ENCODE measurements at places on chromosomes 12 and 14.

DNA sequence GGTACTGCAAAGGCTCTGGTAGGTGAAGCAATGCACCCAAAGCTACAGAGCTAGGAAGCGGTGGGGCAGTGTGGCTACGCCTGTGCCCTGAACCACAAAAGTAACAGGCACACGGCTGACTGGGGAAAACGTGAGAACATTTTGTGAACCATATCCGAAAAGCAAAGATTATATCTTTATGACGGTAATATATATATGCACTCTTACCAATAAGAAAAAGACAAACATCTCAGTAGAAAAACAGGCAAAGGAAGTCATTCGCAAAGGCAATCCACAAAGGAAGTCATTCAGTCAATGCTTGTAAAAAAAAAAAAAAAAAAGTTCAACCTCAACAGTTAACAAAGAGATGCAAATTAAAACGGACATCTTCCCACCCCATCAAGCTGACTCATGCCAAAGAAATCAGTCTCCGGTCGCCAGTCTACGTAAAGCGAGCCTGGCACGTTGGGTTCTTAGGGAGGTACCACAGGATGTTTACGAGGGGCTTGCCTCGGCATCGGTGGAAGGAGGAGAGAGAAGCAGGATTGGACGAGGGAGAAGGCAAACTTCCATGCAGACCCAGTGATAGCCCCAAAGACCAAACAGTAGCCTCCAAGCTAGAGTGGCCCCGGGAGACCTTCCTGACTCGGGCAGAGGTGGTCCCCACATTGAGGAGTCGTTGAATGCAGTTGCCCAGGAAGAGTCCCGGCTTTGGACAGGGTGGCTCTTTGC is 39.4 kb upstream of the PPP2R5C start:
- peak; percentile 90 for DNase-seq

DNA sequence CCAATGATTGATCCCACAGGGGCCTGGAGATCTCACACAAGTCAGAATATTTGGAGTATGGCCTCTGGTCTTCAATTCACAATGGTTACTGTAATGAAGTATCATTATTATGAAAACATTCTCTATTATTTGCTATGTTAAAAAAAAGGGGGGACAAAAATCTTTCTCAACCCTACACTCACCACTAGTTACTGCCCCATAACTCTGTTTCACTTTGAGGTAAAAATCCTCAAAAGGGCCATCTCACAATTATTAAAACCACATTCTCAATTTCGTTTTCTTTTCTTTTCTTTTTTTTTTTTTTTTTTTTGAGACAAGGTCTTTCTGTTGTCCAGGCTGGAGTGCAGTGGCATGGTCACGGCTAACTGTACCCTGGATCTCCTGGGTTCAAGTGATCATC is 59.6 kb upstream of the KCNC2 start:
- no peak for DNase-seq

DNA sequence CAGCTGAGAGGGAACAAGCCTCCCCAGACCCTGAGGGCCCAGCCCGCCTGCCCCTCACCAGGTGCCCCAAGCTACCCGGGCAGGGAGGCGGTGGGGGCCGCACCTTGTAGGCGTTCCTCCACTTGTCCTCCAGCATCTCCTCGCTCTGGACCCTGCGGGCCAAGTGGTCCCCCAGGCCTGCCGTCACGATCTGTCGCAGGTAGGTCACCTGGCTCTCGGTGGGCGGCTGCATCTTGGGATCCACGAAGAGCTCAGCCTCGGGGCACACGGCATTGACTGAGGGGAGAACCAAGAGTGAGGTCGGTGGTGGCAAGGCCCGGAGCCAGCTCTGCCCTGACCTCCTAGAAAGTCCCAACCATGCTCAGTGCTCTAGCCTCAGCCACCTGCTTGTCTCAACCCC is 36.6 kb downstream of the DHX37 start:
- DNase-seq: no peak

GRCh38 chr12:130213249-130213648 is 51.0 kb downstream of the FZD10 start:
- DNase-seq: peak; percentile 24

- DNase-seq: no peak
These were observed 127.2 kb downstream of the SLC15A5 start for GRCh38 chr12:16150276-16150675.

- no peak for DNase-seq
These were observed 448.0 kb upstream of the FBXO33 start for GRCh38 chr14:39880106-39880695.

GRCh38 chr12:121397521-121397920 is 2.4 kb upstream of the RNF34 start:
- no peak for DNase-seq

GRCh38 chr12:39595928-39596327 is 23.7 kb downstream of the ABCD2 start:
- no peak for DNase-seq

- DNase-seq: no peak
These were observed 6.9 kb downstream of the CCDC197 start for GRCh38 chr14:94004015-94004414.

GRCh38 chr12:53489242-53489864 is 9.9 kb downstream of the MAP3K12 start:
- DNase-seq: peak; percentile 58

- no peak for DNase-seq
These were observed 536 bp downstream of the VPS29 start for GRCh38 chr12:110501399-110501751.

GRCh38 chr14:64410084-64410774 is 22.1 kb downstream of the MTHFD1 start:
- DNase-seq: peak; percentile 80

- DNase-seq: no peak
These were observed 121.1 kb downstream of the PLXNC1 start for GRCh38 chr12:94269316-94269999.

GRCh38 chr12:89525305-89525823 is 483 bp downstream of the POC1B start:
- peak; percentile 90 for DNase-seq

DNA sequence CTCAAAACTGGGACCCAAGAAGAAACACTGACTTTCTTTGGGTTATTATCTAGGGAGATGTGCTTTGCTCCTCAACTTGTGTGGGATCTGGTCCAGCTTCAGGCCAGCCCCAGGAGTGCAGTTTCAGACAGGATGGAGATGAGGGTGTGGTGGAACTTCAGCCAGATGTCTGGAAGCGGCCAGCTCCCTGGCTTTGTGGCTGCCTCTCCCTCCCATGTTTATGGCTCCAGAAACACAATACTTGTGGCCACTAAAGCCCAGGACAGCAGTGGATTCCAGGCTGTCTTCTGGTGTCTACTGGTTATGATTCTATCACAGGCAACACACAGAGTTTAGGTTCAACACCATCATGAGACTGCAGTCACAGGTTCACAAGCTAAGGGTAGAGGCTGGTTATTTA is 44.2 kb upstream of the EMP1 start:
- no peak for DNase-seq

DNA sequence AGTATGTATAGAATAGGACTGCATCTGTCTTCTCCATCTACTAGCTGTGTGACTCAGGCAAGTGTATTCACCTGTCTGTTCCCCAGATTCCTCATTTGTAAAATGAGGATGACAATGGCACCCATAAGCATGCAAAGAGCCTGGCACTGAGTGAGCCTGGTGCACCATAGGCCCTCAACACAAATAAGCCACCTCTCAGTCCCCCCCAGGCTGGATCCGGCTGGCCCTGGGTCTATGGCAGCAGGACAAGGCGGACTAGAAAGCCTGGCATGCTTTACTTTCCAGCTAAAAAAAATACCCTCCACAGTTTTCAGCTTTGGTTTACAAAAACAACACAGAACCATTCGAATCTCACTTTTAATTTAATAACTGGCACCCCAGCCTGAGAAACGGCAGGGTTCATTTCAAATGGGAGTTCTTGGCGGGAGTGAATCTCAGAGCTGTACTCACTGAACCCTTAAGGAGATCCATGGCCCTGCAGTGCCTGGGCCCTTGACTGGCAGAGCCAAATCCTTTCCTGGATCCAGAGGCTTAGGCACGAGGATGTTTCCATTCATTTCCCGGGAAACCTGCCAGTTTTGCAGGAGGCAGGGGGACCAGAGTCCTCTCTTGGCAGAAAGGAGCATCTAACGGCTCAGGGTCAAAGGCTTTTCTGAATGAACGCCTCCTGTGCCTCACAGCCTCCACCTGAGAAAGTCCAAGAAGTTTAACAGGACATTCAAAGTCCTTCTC is 17.7 kb downstream of the SYNE3 start:
- no peak for DNase-seq

- no peak for DNase-seq
These were observed 267.7 kb downstream of the RASSF9 start for GRCh38 chr12:85568395-85569103.

DNA sequence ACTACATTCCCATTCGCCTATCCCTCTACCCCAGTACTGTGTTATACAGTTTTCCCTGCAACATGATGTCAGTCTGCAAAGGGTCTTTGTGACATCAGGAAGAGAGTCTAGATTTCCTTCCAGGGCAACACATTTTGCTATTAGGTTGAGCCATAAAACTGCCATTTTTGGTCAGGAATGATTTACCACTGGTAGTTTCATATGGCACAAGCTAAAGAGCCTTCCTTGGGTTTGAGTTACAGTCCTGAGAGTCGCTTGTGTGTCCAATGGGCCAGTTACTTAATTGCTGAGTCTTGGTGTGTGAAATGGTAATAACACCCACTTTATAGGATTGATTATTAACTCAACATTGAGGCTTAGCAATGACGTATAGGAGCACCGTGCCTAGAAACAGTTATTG is 22.6 kb upstream of the AMIGO2 start:
- no peak for DNase-seq

GRCh38 chr12:85308374-85308773 is 28.4 kb downstream of the ALX1 start:
- DNase-seq: no peak

GRCh38 chr12:20274008-20274407 is 94.3 kb upstream of the PDE3A start:
- DNase-seq: no peak

GRCh38 chr14:86022031-86022629 is 492.2 kb downstream of the FLRT2 start:
- DNase-seq: no peak

- no peak for DNase-seq
These were observed 67.1 kb downstream of the MON2 start for GRCh38 chr12:62533755-62534107.

DNA sequence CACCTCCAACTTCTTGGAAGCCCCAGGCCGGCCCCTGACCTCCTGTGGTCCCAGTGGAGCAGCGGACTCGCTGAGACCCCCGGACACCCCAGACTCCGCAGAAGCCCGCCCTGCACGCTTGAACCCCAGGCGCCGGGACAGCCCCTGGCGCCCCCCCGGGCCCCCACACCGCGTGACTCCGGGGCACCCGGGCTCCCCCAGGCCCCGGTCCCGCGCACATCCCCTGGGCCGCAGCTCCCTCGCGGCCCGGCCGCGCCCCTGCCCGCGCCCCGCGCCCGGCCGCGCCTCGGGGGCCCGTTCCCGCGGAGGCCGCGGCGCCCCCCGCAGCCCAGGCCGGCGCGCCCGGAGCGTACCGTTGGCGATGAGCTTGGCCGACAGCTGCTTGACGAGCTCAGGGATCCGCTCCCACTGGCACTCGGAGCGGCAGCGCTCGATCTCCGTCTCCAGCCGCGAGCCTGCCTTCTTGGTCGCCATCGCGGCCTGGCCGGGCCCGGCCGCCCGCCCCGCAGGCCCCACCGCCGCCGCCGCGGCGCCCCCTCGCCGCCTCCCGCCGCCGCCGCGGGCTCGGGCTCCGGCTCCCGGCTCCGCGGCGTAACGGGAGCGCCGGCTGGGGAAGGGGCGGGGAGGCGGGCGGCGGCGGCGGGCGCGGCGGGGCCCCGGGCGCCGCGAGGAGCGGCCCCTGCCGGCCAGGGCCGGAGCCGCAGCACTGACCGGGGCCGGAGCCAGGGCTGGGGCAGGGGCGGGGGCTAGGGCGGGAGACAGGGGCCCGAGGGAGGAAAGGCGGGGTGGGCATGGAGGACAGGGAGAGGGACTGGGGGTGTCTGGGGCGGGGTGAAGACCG is at the start of gene TTC7B:
TSS of gene TTC7B (minus strand) at position 609 of the 841 bp plus-strand sequence. CDS start at position 474, 135 bp downstream.
- peak; percentile 87 for DNase-seq

DNA sequence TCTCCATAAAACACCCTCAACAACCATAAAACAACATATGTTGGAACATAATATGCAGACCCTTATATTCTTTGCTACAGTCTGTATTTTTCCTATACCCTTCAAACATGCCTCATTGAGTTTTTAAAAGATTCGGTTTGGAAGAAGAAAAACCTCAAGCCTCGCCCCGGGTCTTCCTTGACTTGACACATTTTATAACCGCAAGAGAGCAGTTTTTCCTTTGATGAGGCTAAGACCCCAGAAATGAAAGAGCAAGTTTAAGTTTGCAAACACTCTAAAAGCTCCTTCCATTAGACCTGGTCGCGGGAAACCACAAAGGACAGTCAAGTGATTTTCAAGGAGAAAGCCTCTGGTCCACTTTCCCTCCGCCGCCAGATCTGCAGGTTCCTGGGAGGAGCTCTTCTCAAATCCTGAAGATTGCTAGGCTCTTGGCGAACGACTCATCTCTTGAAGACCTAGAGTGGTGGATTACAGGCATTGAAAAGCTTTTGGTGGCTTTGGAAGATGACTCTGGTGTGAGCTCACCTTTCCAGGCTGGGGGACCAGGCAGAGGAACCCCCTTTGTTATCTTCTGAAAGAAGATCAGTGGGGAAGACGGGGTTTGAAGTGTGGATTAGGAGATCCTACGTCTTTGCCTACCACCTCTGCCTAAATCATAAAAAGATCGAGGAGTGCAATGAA is at the start of gene ASCL4:
TSS of gene ASCL4 (plus strand) at position 356 of the 681 bp plus-strand sequence. CDS start 515 bp downstream, outside the sequence.
- DNase-seq: peak; percentile 52

DNA sequence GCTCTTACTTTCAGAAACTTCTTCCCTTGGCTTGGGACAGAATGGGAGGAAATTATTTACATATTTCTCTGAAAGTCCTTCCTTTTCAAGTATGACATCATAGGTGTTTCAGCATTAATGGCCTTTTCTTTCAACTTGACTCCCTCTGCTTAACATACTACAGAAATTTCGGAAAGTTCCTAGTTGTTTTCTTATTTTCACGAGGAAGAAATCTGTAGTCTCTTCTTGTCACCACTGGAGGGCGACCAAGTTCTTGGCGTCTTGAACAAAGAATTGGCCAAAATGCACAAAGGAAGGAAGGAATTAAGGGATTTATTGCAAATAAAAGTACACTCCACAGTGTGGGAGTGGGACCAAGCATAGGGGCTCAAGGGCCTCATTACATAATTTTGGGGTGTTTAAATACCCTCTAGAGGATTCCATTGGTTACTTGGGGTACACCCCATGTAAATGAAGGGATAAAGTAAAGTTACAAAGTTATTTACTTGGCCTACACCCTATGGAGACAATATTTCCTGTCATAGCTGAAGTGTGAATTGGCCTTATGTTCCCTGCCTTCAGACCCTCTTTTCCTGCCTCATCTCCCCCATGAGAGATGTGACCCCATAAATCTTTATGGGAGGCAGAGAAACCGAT is 70.4 kb downstream of the RPL10L start:
- peak; percentile 69 for DNase-seq

DNA sequence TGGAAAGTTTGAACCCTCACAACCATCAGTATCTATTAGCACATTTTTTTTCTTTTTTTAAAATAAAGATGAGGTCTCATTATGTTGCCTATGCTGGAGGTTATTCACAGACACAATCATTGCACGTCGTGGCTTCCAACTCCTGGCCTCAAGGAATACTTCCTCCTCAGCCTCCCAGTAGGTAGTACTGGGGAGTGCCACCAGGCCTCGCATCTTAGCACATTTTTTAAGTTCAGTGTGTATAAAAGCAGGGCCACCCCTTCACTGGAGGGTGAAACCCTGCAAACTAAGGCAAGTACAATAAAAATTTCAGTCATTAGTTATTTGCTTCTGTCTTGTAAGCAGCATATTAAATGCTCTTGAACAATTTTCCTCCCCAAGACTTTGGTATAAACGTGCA is 114.2 kb upstream of the SINHCAF start:
- no peak for DNase-seq

GRCh38 chr14:57297852-57298251 is 29.1 kb downstream of the AP5M1 start:
- no peak for DNase-seq

GRCh38 chr14:47270715-47271114 is 404.7 kb downstream of the MDGA2 start:
- DNase-seq: no peak

All from endodermal cell (in vitro differentiated cells).